Right renal cortex interstitium (tissue), 3 donors: ENCODE measurements at places on chromosomes 7 and 10. TPM values are rescaled to one million over a fixed set of nuclear protein-coding genes. Genes with fewer than 3 reads are reported as not detected.

DNA sequence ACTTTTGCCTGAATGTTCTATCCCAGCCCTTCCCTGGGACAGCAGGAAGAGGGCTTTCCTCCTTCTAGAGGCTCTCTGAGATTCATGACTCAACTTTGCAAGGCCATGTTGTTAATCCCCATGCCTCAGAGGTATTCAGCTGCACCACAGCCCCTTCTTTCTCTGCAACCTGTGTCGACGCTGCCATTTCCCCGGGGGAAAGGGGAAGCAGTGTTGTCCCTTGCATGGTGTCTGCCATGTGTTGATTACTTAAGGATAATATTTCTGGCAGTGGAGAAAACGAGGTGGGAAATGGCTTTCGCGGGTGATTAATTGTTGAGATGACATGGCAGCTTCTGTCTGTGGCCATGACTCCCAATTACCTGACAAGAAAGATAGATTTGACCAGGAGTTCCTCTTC, 133.1 kb downstream of the SORCS3 start:
- no peak for DNase-seq

GRCh38 chr7:25181532-25181931, 46.8 kb downstream of the NPVF start:
- DNase-seq, result no peak

- DNase-seq, result no peak
Observed at GRCh38 chr10:125823663-125824251, 411 bp downstream of the BCCIP start.

DNA sequence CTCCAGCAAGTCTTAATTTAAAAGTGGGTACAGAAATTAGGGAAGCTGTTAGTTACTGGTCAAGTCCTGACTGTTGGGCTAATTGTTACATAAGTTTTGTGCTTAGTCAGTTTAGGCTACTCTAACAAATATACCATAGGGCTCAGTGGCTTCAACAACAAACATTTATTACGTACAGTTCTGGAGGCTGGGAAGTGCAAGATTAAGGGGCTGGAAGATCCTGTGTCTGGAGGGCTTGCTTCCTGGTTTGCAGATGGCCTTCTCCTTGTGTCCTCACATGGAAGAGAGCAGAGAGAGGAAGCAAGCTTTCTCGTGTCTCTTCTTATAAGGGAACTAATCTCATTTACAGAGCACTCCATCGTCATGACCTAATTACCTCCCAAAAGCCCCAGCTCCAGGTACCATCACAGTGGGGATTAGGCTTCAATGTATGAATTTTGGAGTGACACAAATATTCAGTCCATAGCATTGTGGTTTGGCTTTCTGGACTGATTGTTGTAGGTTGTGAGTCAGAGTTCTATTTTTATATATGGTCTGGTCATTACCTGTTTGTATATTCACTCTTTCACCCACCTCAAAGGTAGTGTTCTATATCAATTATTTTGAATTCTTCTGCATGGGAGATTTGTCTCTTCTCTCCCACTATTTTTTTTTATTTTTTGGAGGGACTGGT, 17.1 kb downstream of the ST7 start:
- DNase-seq, result no peak

DNA sequence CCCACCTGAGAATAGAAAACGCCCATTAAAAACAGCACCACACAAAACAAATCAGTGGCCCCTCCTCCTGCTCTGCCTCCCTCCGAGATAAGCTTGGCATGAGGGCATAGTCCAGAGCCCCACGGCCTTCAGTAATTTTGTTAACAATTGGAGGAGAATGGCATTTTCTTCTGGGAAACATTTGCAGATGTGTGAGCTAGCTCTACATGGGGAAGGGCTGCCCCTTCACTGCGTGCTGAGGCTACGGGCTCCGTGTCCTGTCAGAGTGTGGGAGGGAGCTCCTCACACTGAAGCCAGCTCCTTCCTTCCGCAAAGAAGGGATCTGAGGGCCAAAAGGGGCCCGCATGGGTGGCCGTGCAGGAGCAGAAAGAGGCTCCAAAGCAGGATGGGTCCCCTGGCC, 15.2 kb downstream of the GRK5 start:
- DNase-seq, result no peak

- DNase-seq, result no peak
Observed at GRCh38 chr10:105759669-105760068, 1118.6 kb downstream of the SORCS3 start.

The TCF7L2 gene
- 42.9 TPM for polyA plus RNA-seq
